ENCODE measurements at places on chromosomes 16 and 17.

GRCh38 chr17:64920026-64920418 is 744 bp upstream of the LRRC37A3 start:
- no peak for DNase-seq

DNA sequence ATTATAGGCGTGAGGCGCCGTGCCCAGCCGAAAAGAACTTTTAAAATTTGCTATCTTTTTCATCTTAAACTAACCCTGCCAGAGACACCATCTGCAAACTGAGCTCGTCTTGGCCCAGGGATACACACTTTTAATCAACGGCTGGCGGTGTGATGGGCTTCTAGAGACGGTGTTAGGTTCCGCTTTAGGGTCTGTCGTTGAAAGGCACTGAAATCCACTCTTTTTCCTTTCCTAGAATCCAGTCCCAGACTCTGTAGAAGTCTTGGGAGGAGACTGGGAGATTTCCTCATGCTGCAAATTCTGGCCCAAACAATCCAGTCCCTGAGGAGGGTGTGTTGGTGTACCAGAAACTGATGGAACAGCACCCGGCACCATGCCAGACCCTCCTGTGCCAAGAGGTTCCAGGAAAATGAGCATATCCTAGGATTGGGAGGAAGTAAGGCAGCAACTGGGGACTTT is 52.0 kb upstream of the TEX2 start:
- DNase-seq: no peak

DNA sequence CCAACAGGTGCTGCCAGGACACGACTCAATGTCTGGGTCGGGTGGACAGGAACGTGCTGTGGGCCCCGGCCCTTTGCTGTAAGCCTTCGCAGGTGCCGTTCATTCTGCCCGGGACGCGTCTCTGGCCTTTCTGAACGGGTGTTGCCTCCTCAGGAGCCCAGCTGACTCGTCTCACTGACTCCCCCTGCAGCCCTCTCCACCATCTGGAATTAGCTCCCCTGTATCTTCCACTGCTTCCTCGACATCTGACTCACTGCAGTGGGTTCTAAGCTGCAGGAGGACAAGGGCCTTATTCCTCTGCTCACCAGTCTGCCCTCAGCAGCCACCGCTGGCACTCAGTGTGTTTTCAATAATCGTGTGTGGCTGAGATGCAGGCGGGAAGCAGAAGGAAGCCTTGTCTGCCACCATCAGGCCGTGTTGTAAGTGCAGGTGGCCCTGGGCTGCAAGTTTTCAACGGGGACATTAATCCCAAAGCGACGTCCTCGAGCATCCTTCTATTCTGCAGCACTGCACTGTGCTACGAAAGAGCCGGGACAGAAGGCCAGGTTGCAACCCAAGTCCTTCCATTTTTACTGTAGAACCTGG is 256.2 kb downstream of the FOXL1 start:
- DNase-seq: no peak

GRCh38 chr17:21452377-21453143 is 76.4 kb downstream of the KCNJ12 start:
- no peak for DNase-seq

DNA sequence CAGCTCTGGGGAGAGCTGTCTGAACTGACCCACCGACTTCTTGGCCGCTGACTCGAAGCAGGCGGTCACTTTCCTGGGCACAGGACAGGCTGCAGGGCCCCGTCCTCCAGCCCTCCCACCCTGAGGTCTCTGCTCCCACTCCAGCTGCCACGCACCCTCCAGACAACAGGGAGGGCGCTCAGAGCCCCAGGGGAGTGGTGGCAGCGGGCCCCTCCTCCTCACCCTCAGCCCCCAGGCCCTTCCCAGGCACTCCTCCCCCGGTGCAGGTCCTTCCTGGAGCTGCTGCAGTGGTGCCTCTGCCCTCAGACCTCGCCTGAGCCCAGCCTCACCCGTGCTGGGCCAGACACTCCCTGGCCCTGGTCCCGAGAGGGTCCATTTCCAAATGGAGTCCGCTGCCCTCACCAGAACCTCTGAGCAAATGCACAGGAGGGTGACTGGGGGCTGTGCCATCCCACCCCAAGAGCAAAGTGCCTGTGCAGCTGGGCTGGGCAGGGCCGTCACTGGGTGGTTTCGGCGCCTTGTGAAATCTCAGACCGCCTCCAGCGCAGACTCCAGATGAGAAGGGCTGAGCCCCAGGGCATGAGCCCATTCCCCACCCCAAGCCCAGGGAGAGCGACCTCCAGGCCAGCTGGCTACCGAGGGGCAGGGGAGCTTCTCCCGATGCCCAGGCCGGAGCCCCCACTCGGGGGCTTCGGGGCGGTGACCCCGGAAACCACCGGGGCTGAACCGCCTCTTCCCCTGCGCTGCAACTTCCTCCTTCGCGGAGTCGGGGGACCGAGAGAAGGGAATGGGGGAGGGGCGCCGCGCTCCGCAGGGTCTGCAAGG is 717 bp downstream of the CYBA start:
- no peak for DNase-seq

DNA sequence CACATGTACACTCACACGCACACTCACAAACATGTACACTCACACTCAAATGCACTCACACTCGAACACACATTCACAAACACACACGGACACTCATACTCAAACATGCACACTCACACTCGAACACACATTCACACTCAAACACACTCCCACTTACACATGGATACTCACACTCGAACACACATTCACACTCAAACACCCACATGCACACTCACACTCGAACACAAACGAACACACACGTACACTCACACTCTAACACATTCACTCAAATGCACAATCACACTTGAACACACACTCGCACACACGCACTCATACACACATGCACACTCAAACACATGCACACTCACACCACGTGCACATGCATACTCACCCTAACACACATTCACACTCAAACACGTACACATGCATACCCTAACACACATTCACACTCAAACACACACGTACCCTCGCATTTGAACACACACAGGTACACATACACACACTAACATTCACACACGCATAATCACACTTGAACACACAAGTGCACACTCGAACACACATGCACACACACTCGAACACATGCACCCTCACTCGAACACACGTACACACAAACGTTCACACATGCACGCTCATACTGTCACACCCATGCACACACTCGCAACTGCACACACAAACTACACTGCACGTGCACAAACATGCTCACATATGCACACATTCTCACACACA is 41.8 kb downstream of the CFAP20 start:
- DNase-seq: no peak

- DNase-seq: no peak
These were observed 389.4 kb downstream of the CPPED1 start for GRCh38 chr16:12414281-12414680.

DNA sequence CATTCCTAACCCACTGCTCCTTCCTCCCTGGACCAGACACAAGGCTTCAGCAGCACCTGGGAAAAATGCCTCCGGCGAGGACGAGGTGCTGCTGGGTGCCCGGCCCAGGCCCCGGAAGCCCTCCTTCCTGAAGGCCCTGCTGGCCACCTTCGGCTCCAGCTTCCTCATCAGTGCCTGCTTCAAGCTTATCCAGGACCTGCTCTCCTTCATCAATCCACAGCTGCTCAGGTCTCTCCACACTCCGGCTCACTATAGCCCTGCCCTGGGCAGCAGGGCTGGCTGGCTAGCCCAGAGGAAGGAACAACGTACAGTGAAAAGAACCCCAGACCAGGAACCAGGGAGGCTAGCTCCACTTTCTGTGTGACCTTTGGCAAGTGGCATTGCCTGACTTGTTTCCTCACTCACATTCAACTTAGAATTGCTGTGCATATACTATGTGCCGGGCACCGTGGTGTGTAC is 26.2 kb downstream of the ABCC3 start:
- DNase-seq: no peak

DNA sequence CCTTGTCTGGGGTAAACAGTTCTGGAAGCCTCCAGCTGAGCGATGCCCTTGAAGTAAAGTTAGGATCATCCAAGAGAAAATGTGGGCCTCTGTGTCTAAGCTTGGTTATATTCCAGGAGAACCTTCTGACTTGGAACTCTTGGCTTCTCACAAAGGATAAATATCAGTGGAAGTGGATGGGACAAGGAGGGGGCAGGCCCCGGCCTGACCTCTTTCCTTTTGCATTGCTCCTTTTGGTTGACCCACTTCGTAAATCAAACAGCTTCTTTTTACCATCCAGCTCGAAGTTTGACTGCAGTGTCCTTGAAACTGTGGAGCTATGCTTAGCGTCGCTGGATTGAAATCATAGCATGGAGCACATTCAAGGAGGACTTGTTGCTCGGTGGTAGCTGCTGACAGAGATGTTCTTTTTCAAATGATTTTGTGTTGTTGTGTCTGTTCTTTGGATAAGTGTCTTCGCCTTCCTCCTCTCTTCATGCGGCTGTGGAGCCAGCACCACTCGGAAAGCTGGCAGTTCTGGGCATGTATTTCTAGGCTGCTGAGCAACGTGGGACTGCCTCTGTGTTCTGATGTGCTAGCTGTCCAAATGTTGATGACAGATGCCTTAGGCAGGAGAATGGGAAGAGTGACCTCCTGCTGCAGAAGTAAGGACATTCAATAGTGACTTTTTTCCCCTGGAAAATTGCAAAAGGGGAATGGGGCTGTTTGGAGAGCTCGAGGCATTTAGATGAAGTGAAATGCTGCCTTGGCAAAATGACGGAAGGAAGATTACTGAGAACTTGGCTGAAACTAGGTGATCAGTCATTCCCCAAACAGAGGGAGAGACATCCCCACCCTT is 4.5 kb downstream of the MINK1 start:
- no peak for DNase-seq

- DNase-seq: no peak
These were observed 874 bp downstream of the CMTM3 start for GRCh38 chr16:66605177-66605978.

DNA sequence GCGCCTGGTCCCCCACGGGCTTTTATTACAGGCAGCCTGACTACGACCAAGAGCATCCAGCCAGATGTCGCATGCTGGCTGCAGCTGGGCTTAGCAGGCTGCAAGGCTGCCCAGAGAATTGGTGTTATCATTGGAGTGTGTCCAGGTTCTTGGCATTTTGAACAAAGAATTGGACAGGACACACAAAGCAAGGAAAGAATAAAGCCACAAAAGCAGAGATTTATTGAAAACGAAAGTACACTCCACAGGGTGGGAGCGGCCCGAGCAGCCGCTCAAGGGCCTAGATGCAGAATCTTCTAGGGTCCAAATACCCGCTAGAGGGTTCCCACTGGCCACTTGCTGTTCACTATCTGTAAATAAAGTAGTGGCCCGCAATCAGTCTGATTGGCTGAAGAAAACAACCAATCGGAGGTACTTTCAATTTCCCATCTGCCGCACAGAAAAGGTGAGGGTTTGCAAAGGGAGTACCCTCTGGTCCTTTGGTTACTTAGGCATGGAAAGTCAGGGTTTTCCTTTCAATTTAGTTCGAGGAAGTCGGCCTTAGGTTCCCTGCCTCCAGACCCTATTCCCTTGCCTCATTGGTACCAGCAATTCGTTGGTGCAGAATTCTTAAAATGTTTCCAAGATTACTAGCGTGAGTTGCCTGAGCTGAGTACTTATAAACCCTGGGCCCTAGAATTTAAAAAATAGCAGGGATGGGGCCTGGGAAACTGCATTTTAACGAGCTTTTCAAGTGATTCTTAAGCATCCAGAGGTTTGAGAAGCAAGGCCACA is 38.5 kb upstream of the CNEP1R1 start:
- no peak for DNase-seq

DNA sequence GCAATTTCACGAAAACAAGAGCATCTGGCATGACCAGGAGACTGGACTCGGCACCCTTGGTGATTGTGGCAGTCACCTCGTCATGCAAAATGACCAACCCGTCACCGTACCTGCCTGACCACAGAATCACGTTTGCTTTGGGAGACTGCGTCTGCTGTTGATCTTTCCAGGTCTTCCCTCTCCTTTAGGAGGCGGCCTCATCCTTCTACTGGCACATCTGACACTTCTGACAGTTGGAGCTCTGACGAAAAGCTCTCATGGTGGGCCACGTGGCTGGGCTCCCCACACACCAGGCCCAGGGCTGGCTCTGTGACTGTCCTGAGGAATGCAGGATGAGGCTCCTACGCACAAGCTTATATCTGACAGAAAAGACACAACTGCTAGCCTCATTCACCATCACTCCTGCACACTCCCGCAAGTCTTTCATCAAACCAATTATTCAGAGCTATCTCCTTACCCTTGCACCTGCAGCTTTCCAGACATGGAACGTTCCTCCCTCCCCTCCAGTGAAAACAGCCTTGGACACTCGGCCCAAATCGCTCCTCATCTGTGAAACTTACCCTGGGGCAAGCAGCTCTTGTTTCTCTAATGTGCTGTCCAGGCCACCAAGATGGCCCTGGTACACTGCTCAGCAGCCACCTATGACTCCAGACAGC is 3.6 kb downstream of the TRAP1 start:
- no peak for DNase-seq

GRCh38 chr16:16041196-16041892 is 91.9 kb downstream of the ABCC1 start:
- no peak for DNase-seq

DNA sequence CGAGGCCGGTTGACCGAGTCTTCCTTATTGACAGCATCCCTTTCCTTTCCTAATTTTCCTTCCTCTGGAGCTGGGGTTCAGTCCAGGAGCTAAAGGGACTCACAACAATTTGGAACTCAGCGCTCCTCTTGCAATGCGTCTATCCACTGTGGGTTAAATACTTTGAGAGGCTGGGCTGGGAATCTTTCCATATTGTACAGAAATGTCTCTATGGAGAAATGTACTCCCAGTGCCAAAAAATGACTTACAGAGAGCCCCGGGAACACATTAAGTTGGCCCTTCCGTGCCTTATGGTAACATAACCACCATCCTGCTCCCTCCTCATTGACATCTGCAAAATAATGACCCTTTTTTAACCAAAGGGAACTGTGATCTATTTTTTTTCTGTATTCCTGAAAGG is 192.8 kb downstream of the FTO start:
- no peak for DNase-seq

GRCh38 chr17:77821114-77821513 is 137.4 kb upstream of the TNRC6C start:
- no peak for DNase-seq

DNA sequence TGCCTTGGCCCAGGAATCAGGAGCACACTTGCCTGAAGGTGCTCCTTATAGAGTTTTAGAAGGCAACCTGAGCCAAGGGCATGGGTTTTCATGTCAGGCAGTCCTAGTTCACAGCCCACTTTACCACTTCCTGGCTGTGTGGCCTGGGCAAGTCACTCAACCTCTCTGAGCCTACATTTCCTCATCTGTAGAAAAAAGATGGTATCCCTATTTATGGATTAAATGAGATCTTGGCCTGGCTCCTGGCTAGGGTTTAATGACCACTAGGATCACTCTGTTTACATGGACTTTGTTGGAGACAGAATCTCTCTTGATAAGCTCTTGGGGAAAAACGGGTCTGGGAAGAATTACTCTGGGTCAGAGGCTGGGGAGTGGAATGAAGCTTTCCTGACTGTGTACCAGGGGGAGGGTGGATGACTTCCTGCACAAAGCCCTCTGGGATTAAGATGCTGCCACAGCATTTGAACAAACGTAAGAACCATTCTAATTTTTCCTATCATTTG is 2.3 kb downstream of the MT2A start:
- no peak for DNase-seq

Measured in NCI-H226 (cell line).